ENCODE measurements at places on chromosomes 5 and 9.

DNA sequence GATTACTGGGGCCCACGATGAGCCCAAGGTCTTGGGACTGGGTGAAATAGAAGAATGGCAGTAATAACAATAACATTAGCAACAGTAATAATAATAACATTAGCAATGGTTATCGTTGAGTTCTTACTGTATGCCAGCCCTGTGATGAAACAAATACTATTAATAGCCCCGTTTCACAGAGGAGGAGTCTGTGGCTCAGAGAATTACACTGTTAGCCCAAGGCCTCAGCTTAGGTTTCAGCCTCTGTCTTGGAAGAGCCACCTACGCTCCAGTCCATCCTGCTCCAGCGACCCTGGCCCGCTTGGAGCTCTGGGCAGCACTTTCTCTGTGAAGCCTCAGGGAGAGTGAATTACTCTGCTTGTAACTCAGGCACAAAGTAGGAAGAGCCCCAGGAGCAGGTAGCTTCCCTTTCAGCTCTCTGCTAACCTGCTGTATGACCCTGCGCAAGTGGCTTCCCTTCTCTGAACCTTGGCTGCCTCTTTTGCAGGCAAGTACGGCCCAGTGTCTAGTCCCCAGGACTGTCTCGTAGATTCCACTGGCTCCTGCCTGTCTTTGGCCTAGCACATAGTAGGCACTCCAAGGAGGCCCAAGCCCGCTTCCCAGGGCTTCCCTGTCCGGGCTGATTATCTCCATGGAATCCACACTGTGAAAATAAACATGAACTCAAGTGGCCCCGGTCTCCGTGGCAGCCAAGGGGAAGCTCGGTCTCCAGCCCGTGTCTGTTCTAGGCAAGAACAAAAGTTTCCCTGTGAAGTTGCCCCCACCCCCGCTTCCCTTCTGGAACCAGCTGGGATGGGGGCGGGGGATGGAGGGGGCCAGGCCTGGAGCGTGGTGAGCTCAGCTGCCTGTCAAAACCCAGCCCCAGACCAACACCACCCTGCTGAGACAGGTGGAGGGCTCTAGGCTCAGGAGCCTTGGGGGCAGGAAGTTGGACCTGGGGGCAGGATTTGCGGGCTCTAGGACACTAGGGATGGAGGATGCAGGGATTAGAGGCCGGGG is 26.2 kb upstream of the LMX1B start:
- DNase-seq: no peak

DNA sequence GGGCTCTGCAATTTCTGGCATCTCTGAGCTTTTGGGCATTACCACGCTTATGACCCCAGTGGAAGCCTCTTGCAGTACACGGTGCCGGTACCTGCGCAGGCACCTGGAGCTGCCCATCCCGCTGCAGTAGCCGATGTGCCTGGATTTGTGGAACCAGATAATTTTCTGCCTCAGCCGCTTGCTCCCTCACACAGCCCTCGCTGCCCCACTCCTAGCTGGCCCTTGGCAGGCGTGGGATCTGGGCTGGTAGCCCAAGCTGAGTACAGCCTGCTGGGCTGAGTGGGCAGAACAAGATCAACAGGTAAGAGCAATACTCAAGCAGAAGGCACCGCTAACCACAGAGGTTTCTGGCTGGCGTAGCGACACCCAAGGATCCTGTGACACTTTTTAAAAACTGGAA is 1808.8 kb upstream of the ACO1 start:
- no peak for DNase-seq

GRCh38 chr5:154491941-154492340 is 13.9 kb upstream of the HAND1 start:
- DNase-seq: no peak

DNA sequence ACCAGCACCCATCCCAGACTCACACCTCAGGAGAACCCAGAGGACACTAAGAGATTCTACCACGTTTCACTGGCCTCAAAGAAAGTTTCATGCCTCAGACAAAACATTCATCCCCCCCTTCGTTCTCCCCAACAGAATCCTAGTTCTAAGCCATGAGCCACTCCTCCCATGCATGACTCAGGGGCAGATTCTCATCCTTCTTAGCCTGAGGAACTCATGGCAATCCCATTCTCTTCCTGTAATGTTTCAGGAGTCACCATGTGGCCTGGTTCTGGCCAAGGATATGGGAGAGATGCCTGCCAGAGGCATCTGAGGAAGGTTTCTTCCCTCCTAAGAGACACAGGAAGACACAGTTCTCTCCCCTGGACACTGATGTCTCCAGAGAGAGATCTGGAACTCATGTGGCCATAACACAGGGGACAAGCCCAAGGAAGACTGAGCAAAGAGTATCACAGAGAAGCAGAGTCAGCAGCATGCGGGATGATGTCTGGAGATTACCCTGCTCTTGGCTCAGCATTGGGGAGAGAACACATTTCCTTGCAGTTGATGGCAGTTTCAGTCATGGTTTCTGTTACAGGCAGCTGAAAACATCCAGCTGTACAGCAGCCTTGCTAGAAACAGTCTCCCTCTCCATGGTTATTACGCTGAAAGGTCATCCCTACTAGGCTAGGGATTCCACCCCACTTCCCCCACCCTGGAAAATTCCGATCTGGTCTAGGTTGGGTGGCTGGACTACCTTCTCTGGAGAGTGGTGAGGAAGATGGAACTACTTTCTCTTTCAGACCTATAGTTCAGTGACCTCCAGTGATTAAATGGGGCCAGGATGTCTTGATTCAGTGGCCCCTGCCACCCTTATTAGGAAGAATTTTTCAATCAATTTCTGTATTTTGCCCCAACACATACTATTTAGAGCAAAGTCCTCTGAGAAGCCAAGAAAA is 115.4 kb downstream of the ZNF608 start:
- no peak for DNase-seq

GRCh38 chr5:73522989-73523388 is 24.7 kb downstream of the BTF3 start:
- no peak for DNase-seq

DNA sequence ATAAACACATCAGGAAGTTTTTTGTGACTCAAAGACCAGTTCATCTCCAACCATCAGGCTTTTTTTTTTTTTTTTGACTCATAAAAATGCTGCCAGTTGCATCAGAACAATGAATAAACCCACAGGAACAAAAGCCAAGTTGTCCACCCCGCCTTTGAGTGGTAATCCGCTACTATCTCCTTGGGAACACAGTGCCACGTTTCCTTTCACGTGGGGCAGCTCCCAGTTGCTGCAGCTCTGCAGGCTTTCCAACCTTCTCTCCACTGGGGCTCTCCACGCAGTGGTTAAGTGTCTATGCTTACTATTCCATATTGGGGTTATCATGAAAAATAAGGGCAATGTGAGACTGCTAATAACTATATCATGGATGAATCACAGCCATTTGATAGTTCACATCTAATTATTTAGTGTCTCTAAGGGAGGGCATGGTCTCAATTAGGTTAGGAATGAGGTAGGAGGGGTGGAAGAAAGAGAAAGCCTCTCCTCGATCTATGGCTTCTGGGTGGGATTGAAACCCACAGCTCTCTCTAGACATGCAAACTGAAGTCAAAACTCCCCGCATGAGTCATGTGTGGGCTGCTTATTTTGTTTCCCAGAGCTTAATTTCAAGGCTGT is 55.8 kb upstream of the ACTBL2 start:
- no peak for DNase-seq

- DNase-seq: no peak
Observed at GRCh38 chr5:72006361-72006760, 100.9 kb upstream of the MAP1B start.

GRCh38 chr5:22669345-22669744 is 183.8 kb downstream of the CDH12 start:
- DNase-seq: no peak
